ENCODE measurements at places on chromosomes 6 and 20.

DNA sequence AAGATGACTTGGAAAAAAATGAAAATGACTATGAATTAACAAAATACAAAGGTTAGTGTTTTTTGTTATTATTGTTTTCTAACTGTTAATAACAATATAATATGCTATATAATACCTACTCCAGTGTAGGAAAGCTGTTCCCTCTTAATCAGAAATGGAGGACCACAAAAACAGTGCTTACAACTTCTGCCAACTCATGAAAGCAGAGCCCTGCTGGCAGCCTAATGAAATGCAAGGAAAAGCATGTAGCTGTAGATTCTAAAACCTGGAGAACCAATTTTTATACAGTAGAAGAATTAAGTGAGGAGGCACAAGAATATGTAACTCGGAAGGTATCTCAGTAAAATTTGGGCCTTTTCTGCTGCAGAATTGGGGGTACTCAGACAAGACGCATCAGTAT is 29.4 kb downstream of the PHIP start:
- no peak for DNase-seq

DNA sequence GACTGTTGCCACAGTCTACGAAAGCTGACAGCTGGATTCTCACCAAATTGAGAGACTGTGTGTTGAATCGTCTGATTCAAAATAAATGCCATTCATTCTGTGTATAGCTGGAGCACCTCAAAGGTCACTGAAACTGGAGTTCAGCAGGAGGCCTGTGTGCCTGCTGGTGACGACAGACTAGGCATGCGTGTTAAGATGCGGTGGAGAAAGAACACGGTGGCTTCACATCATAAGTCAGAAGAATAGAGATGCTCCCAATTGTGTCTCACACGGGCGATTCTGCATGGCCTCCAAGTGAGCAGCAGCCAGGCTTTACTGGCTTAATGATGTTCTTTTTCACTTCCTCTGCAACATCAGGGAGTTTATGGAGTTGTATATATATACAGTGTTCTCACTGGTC is 32.3 kb downstream of the SNHG17 start:
- no peak for DNase-seq

- no peak for DNase-seq
These were observed 288.7 kb downstream of the CD109 start for GRCh38 chr6:73984571-73985210.

DNA sequence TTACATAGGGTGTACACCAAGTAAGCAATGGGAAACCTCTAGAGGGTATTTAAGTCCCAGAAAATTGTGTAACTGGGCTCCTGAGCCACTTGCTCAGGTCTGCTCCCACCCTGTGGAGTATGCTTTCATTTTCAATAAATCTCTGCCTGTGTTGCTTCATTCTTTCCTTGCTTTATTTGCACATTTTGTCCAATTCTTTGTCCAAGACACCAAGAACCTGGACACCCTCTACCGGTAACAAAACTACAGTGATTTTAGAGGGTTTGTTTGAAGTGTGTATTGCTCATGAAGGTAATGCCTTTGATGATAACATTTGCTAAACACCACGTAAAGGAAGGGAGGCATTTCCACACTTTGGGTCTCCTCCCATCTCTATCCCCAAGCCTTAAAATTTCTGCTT is 46.2 kb downstream of the MYB start:
- no peak for DNase-seq

DNA sequence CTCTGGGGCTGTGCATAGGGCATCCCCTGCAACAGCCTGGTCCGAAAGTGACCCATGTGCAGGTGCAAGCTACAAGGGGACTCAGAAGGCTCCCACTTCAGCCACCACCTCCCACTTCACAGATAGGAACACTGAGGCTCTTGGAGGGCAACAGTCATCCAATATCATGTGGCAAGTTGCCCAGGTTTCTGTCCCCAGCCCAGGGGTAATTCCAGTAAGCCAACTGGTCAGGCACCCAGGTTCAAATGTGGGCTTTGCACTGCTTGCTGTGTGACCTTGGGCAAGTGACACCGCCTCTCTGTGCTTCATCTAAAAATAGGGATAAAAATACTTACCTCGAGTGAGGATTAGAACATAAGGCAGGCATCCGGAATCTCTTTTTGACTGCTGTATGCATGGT is 62.0 kb upstream of the SIRPA start:
- DNase-seq: no peak
